CD8-positive, alpha-beta memory T cell (primary cell): ENCODE measurements at places on chromosomes 1 and 21.
A peak's percentile ranks its signal among the peaks of the same experiment; 100 is the strongest.

DNA sequence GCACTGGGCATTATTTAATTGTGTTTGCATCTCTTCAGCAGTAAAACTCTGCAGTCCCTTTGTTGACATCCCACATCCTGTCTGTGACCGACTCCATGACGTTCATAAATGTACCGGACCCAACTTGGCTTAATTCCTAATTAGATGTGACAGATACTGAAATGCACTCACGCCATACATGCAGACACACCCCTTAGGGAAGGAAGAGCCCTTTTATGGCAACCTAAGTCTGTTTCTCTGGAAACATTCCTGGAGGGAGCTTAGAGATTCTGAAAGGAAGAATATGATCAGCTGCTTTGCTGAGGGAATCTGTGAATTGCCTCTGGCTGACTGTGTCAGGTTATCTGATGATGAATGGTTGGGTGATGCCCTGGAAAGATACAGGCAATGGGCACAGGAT, 33.4 kb downstream of the ADAMTS5 start:
- no peaks in the 10 kb centered on the region for H3K36me3 ChIP-seq
- H3K27ac ChIP-seq = no peak overlapping the region
- no peak overlapping the region for H3K4me3 ChIP-seq
- H3K27me3 ChIP-seq = no peaks in the 10 kb centered on the region
- no peak for DNase-seq

GRCh38 chr1:42136466-42136865, 16.7 kb upstream of the GUCA2B start:
- DNase-seq = no peak
- H3K4me1 ChIP-seq = no peaks in the 10 kb centered on the region
- no peak overlapping the region for H3K27ac ChIP-seq
- H3K4me3 ChIP-seq = no peak overlapping the region
- H3K36me3 ChIP-seq = no peaks in the 10 kb centered on the region

DNA sequence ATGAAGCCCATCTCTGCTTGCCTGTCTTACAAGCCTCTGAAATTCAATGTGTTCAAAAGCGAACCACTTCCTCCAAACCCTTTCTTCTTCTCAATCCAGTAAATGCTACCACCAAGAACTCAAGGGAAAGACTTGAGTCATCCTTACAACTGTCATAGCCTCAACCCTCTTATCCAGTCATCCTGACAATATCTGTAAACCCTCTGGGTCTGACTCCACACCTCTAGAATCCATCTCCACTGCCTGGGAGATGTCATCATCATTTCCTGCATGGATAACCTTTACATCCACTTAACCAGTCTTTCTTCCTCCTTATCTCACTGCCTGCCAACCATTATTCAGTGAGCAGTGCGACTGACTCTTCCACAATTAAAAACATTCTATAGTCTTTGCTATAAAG, 441.1 kb downstream of the SETD4 start:
- no peak for DNase-seq
- H3K27ac ChIP-seq = no peak overlapping the region
- no peaks in the 10 kb centered on the region for H3K27me3 ChIP-seq

GRCh38 chr1:192986110-192986747, 72.9 kb downstream of the UCHL5 start:
- H3K4me1 ChIP-seq = no peaks in the 10 kb centered on the region
- H3K36me3 ChIP-seq = no peaks in the 10 kb centered on the region

GRCh38 chr1:209692745-209693504, 11.7 kb upstream of the HSD11B1 start:
- H3K36me3 ChIP-seq = no peaks in the 10 kb centered on the region
- no peaks in the 10 kb centered on the region for H3K4me1 ChIP-seq
- H3K27me3 ChIP-seq = no peaks in the 10 kb centered on the region
- H3K27ac ChIP-seq = no peak overlapping the region
- no peak overlapping the region for H3K4me3 ChIP-seq

- no peak overlapping the region for H3K4me3 ChIP-seq
- H3K27ac ChIP-seq = no peak overlapping the region
- H3K4me1 ChIP-seq = peaks cover 15% of the 10 kb centered on the region
- H3K27me3 ChIP-seq = peaks cover 23% of the 10 kb centered on the region
Measured at GRCh38 chr1:245158913-245159312, 4.1 kb downstream of the KIF26B start.

GRCh38 chr1:150563340-150564038, 14.3 kb downstream of the ADAMTSL4 start:
- peaks cover 76% of the 10 kb centered on the region for H3K4me1 ChIP-seq
- H3K4me3 ChIP-seq = peak overlapping the region; percentile 91
- no peaks in the 10 kb centered on the region for H3K36me3 ChIP-seq
- H3K27ac ChIP-seq = peak overlapping the region; percentile 94

- no peak for DNase-seq
- H3K27ac ChIP-seq = no peak overlapping the region
- no peak overlapping the region for H3K4me3 ChIP-seq
- H3K4me1 ChIP-seq = no peaks in the 10 kb centered on the region
- no peaks in the 10 kb centered on the region for H3K27me3 ChIP-seq
- H3K36me3 ChIP-seq = peaks cover 2% of the 10 kb centered on the region
Measured at GRCh38 chr1:53255031-53255430, 16.7 kb upstream of the MAGOH start.

DNA sequence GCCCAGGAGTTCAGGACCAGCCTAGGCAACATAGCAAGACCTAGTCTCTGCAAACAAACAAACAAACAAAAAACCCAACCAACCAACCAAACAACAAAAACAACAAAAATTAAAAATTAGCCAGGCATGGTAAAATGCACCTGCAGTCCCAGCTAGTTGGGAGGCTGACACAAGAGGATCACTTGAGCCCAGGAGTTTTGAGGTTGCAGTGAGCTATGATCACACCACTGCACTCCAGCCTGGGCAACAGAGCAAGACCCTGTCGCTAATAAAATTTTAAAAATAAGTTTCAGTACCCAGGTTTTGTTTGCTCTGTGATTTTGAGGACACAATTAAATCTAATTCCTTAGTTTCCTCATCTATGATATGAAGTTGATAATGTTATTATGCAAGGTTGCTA, 201.3 kb downstream of the SLC45A1 start:
- no peaks in the 10 kb centered on the region for H3K27me3 ChIP-seq
- DNase-seq = no peak
- no peaks in the 10 kb centered on the region for H3K36me3 ChIP-seq
- H3K27ac ChIP-seq = no peak overlapping the region
- peaks cover 50% of the 10 kb centered on the region for H3K4me1 ChIP-seq

DNA sequence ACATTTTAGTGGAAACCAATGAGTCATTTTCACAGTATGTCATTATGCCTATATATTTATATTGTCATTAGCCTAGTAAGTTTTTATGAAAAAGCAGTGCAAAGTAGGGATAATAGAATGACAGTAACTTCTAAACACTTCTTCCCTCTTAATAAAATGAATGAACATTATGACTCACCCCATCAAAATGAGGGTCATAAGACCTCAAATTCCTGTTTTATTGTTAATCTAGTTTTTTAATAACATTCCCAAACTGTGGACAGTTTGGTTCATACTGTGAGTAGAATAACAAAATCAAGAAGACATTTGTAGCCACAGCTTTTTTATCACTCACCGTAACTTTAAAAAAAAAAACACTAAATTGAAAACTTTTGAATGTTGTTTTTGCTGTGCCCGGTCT, 160.5 kb downstream of the LRRC40 start:
- H3K4me1 ChIP-seq = no peaks in the 10 kb centered on the region
- H3K27me3 ChIP-seq = no peaks in the 10 kb centered on the region
- no peaks in the 10 kb centered on the region for H3K36me3 ChIP-seq

- DNase-seq = no peak
- peaks cover 55% of the 10 kb centered on the region for H3K4me1 ChIP-seq
- no peaks in the 10 kb centered on the region for H3K27me3 ChIP-seq
- H3K27ac ChIP-seq = peak overlapping the region; percentile 58
Measured at GRCh38 chr1:160665330-160666078, 18.7 kb upstream of the SLAMF1 start.

GRCh38 chr1:201147396-201148015, 6.8 kb downstream of the TMEM9 start:
- no peak overlapping the region for H3K4me3 ChIP-seq
- no peak overlapping the region for H3K27ac ChIP-seq
- no peak for DNase-seq
- peaks cover 12% of the 10 kb centered on the region for H3K36me3 ChIP-seq
- H3K27me3 ChIP-seq = no peaks in the 10 kb centered on the region

DNA sequence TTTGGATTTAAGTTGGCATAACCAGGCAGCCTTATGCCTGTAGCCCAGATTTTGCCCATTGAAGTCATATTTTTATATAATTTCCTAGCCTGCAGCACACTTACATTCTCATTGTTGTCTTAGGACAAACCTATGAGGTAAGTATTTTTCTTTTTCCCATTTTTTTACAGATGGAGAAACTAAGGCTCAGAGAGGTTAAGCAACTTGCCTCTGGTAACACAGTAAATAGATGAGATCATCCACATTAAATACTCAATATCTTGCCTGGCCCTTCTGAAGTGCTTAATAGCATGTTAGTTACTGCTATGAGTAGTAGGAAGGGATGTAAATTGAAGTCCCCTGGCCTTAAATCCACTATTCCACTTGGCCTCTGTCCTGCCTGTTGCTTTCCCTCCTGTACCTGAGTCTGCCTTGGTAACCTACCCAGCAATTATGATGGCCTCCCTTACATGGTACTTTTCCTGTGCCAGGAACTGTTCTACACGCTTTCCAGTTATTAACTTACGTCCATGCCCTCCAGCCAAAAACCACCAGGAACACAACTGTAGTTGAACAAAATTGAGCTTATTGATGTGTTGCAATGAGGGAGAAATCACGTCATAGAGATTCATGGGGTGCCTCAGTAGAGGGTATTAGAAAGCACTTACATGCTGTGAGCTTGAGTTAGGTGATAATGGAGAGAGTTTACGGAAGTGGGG, 111.6 kb upstream of the FGGY start:
- H3K27me3 ChIP-seq = no peaks in the 10 kb centered on the region
- no peaks in the 10 kb centered on the region for H3K36me3 ChIP-seq
- DNase-seq = no peak
- H3K27ac ChIP-seq = no peak overlapping the region

DNA sequence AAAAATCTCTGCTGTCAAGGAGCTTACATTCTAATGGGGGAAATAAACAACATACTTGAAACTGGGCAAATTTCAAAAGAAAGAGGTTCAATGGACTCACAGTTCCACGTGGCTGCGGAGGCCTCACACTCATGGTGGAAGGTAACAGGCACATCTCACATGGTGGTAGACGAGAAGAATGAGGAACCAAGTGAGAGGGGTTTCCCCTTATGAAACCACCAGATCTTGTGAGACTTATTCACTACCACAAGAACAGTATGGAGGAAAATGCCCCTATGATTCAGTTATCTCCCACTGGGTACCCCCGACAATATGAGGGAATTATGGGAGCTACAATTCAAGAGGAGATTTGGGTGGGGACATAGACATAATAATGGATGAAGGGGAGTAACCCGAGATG, 226.4 kb downstream of the ZP4 start:
- no peak overlapping the region for H3K27ac ChIP-seq
- no peak overlapping the region for H3K4me3 ChIP-seq
- H3K36me3 ChIP-seq = no peaks in the 10 kb centered on the region
- H3K4me1 ChIP-seq = no peaks in the 10 kb centered on the region

DNA sequence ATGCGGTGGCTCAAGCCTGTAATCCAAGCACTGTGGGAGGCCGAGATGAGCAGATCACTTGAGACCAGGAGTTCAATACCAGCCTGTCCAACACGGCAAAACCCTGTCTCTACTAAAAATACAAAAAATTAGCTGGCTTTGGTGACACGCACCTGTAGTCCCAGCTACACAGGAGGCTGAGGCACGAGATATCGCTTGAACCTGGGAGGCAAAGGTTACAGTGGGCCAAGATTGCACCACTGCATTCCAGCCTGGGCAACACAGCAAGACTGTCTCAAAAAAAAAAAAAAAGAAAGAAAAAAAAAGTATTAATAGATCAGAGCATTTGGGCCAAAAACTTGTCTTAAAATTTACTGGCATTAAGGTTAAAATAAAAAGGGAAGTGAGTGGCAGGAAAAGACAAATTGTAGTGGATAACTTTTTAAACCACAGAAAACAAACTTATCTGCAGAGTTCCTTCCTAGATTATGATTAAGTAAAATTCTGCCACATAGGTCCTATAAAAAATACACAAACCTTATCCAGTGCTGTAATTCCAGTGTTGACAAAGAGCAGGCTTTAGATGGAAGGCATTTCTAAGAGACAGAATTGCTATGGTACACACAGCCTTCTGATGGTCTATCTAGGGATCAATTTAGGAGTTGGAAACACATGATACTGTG, 53.3 kb downstream of the EIF4G3 start:
- H3K4me1 ChIP-seq = no peaks in the 10 kb centered on the region
- no peaks in the 10 kb centered on the region for H3K27me3 ChIP-seq
- no peak overlapping the region for H3K27ac ChIP-seq
- no peak overlapping the region for H3K4me3 ChIP-seq
- DNase-seq = no peak
- H3K36me3 ChIP-seq = peaks cover 3% of the 10 kb centered on the region

DNA sequence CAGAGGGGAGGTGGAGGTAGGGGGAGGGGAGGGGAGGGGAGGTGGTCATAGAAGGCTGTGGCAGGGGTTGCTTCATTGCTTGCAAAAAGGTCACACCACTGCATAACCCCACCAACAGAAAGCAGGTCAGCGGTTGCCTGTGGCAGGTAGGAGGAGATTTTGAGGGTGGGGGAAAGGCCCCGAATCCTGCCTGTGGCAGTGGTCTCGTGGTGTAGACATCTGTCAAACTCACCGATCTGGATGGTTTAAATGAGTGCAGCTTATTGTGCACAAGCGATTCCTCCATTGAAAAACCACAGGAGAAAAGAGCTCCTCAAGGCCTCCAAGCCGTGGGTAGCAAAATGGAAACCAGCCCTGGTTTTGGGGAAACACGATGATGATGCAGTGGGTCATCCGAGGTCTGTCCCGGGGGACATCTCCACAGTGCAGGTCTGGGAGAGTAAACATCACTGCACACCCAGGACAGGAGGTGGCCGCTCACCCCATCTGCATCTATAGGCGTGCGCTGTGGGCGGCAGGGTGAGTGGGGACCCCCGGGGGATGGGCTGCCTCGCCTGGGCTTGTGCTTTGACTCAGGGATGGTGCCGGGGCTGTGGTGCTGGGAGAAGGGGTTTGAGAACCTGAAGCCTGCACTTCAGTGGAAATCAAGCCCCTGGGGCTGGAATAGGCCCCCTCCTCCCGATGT, 112.3 kb downstream of the CRYAA start:
- DNase-seq = no peak
- peaks cover 6% of the 10 kb centered on the region for H3K27me3 ChIP-seq
- no peaks in the 10 kb centered on the region for H3K36me3 ChIP-seq
- H3K4me3 ChIP-seq = no peak overlapping the region

DNA sequence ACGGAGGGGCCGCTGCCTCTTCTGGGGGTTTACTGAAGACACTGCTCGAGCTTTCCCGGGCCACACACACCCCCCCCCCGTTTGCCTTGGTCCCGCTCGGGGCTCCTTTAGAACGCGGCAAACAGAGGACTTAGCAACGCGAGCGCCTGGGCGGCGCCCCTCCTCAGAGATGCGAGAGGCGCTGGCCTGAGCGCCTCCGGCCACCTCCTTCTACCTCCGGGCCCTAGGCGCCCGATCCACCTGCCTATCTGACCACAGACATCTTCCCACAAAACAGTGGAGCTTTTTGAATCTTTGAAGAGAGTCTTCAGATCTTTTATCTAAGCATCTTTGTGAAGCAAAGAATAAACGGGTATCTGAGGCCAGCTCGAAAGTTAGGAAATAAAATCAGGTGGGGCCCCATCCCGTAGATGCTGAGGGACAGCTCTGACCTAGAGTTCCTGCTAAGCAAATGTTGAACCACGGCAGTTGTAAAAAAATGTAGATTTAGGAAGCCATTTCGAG, 436 bp upstream of the TTLL7 start:
- H3K4me1 ChIP-seq = peaks cover 6% of the 10 kb centered on the region
- peak overlapping the region; percentile 44 for H3K4me3 ChIP-seq
- H3K36me3 ChIP-seq = no peaks in the 10 kb centered on the region
- no peak overlapping the region for H3K27ac ChIP-seq
- peaks cover 22% of the 10 kb centered on the region for H3K27me3 ChIP-seq
